NCI-H748 treated with DMSO at 0.1 percent for 48 hours (cell line): ENCODE measurements at places on chromosomes 1 and 21.

DNA sequence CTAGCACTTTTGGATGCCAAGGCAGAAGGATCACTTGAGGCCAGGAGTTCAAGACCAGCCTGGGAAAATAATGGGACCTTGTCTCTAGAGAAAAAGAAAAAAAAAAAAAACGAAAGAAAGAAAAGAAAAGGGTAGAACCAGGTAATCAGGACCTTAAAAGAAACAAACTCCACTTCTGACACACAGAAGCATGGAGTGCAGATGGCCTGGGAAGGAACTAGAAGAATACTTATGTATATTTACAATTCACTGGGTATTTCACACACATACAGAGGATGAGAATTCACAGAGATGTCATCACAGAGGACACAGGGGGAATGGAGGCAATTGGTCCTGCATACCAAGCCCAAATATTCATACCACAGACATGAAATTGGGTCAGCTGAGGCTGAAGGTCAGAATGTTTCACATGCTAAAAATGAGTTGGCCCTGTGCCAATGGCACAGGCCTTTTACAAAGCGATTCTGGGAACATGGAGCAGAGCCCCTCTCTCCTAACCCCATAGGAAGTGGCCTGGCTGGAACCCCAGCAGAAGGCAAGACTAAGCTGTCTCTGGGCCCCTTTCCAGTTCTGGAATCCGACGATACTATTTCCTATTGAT lies 4.4 kb downstream of the B4GALT3 start:
- DNase-seq = no peak

GRCh38 chr1:235632506-235633401 lies 16.8 kb downstream of the GNG4 start:
- no peak for DNase-seq

DNA sequence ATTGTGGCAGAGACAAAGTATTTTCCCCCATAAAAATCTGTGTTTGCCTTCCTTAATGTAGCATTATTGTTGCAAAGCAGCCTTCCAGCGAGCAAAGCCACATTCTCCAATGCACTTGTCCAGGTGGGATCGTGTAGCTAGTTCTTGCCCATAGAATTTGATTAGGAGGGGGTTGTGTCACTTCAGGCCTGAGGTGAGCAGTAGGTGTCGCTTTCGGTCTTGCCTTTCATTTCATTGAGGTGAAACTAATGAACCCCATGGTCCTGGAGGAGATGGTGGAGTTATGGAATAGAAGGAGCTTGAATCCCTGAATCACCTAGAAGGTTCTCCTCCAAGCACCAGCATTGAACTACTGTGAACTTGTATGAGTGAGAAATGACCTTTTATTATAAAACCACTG lies 318.9 kb upstream of the PBX1 start:
- DNase-seq = no peak

DNA sequence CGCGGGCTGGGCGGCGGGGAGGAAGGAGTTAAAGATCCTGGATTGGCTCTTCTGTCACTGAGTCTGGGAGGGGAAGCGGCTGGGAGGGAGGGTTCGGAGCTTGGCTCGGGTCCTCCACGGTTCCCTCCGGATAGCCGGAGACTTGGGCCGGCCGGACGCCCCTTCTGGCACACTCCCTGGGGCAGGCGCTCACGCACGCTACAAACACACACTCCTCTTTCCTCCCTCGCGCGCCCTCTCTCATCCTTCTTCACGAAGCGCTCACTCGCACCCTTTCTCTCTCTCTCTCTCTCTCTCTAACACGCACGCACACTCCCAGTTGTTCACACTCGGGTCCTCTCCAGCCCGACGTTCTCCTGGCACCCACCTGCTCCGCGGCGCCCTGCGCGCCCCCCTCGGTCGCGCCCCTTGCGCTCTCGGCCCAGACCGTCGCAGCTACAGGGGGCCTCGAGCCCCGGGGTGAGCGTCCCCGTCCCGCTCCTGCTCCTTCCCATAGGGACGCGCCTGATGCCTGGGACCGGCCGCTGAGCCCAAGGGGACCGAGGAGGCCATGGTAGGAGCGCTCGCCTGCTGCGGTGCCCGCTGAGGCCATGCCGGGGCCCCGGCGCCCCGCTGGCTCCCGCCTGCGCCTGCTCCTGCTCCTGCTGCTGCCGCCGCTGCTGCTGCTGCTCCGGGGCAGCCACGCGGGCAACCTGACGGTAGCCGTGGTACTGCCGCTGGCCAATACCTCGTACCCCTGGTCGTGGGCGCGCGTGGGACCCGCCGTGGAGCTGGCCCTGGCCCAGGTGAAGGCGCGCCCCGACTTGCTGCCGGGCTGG lies at the start of gene NPR1:
TSS of gene NPR1 (plus strand) at position 170 of the 818 bp plus-strand sequence. CDS start at position 591, 421 bp downstream.
- no peak for DNase-seq

DNA sequence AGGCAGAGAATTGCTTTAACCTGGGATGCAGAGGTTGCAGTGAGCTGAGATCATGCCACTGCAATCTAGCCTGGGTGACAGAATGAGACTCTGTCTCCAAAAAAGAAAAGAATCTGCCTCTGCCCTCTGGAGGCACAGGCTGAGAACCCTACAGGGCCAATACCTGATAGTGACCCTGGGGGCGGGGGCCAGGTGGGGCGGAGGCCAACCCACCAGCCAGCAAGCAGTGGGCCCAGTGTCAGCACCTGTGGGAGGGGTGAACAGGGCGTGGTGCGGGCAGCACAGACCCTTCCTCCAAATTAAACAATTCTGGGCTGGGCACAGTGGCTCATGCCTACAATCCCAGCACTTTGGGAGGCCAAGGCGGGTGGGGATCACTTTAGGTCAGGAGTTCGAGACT lies 19.0 kb upstream of the PLEKHG5 start:
- DNase-seq = no peak

GRCh38 chr1:3423245-3423829 lies 31.1 kb upstream of the ARHGEF16 start:
- DNase-seq = no peak

- DNase-seq = no peak
These were observed 350.9 kb downstream of the ST6GALNAC3 start for GRCh38 chr1:76425201-76426145.

GRCh38 chr1:205530116-205530515 lies 25.6 kb downstream of the CDK18 start:
- DNase-seq = no peak
